ENCODE measurements at places on chromosomes 4 and X.

- peak; percentile 35 for DNase-seq
Observed at GRCh38 chrX:152072236-152072635, 66.1 kb downstream of the MAGEA10 start.

GRCh38 chrX:150038986-150039599 is 100.8 kb upstream of the EOLA2 start:
- no peak for DNase-seq

GRCh38 chr4:48127231-48127630 is 6.8 kb downstream of the TXK start:
- DNase-seq, result no peak

DNA sequence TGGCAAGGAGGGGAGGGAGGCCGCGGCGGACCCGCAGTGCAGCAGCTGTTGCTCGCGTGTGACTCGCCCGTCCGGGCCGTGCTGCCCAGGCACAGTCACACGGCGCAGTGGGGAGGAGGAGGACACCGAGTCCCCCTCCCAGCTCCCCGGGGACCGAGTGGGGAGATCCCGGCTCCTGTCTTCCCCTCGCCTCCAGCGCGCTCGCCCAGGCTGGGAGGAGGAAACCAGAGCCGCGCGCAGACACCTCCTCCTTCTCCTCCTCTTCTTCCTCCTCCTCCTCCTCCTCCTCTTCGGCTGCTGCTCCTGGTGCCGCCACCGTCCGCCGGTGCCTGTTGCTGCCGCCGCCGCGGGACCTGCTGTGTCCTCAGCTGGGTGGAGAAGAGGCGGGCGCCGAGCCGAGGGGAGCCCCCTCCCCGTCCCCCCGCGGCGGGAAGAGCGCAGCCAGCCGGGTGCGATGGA is at the start of gene TBC1D1:
Gene TBC1D1, plus strand, starts transcription at position 284 of the 459 bp plus-strand sequence. CDS start 11,012 bp downstream, outside the sequence.
- DNase-seq, result no peak

DNA sequence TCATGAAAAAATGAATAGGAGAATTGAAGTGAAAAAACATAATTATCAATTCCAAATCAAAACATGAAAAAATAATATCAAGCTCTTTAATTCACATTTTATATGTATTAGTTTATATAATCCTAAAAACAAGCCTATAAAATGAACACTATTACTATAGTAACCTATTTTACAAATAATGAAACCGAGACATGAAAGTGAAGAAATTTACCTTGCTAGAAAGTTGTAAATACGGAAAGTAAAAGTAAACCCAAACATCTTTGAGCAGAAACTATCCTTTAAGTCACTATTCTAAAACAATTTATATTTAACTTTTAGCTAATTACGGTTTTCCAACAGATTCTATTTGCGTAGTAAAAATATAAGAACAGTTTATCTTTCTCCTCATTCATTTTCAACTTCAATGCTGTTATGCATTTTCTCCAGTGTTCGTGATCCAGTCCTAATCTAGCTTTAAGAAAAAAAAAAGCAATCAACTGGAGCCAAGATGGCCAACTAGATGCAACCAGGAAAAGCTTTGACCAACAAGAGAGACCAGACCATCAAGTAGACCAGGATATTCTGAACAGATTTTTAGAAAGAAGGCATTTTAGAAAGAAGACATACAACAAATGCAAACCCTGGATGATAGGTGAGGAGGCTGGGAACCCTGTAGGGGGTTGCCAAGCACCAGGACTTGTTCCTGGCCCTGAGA is 67.0 kb downstream of the DDX53 start:
- DNase-seq, result no peak

DNA sequence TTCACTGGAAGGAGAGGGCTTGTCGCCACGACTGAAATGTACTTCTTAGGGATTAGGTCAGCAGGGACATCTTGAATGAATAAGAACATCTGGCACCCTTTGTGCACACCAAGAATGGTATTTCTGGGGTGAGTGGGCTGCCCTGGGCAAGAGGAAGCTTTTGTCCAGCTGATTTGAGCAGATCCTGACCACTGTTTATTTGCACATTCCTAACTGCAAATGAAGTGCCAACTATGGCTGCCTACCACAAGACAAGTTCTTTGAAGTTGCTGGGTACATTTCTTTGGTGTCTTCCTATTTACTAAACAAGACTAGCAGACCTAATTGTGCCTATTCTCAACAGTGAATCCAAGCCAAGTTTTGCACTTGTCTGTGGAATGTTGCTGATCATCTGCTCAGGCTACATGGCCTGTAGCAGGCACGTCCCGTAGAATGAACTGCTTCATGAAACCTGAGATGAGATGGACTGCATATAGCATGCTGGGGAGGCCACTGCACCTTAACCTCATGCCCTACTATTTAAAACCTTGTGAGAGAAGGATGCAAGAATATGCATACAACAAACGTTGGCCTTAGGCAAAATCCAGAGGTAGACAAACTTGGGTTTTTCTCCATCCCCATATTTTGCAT is 45.0 kb downstream of the PIR start:
- DNase-seq, result no peak

- no peak for DNase-seq
Observed at GRCh38 chr4:86233681-86234080, 126.2 kb downstream of the MAPK10 start.

- DNase-seq, result peak; percentile 9
Observed at GRCh38 chr4:110046588-110047049, 133.9 kb downstream of the EGF start.

Measured in BJ (cell line).